Endodermal cell (in vitro differentiated cells): ENCODE measurements at places on chromosomes 12 and 14. TPM values are rescaled to one million over a fixed set of nuclear protein-coding genes. Genes with fewer than 3 reads are reported as not detected.

Gene SMCO3
- total RNA-seq: not detected in 3 replicates

Gene RBM19
- total RNA-seq: 29.1 to 46.6 TPM (median 38.6 TPM) in 3 replicates

DNA sequence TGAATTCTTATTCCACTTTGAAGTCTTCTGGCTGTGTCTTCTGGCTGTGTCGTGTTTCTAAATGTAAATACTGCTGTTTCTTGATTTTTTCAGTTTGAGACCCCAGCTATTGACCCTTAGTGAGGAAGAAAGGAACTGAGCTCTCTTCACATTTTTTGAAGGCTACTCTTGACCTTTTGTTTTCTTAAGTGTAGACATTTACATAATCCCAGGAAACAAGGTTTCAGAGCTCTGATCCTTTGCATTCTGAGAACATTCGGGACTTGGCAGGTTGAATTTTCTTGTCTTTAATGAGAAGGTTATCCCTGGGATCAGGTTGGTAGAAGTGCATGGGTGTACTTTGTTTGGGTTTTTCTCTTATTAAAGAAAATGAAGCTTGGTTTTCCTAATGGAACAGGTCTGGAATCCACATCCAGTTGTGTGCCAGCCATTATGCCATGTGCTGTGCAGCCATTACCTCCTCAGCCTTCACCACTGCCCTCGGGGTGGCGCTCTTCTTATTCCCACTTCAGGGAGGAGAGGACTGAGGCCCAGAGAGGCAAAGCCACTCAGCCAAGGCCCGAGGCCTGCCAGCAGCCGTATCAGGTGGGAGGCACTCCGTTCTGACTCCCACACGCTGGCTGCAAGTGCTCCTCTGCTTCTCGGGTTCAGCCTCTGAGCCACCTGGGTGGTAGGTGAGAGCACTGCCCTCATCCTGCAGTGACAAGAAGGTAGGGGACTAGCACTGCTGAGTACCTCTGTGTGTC lies 120.9 kb downstream of the BEGAIN start:
- peaks cover 2% of the 10 kb centered on the region for H3K4me1 ChIP-seq
- H3K36me3 ChIP-seq: no peaks in the 10 kb centered on the region
- H3K27ac ChIP-seq: no peak overlapping the region
- no peak overlapping the region for H3K4me3 ChIP-seq

DNA sequence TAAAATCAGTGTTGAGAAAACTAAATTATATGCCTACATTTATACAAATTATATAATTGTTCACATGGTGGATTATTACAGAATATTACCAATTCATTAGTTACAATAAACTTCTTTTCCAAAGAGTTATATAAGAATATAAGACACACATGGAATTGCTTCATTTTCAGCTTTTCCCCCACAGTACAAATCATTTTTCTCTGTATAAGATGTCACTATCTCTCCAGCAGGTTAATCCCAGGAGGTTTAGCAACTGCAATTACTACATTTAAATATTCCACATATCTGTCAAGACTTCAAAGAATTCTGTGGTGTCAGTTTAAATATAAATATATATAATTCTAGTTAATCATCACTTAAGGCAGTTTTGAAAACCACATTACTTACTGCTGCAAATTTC lies 59.6 kb upstream of the G2E3 start:
- no peak overlapping the region for H3K27ac ChIP-seq
- H3K27me3 ChIP-seq: no peaks in the 10 kb centered on the region
- no peaks in the 10 kb centered on the region for H3K36me3 ChIP-seq
- no peaks in the 10 kb centered on the region for H3K4me1 ChIP-seq
- DNase-seq: no peak
- H3K4me3 ChIP-seq: no peak overlapping the region
